ENCODE measurements at places on chromosomes 4 and X.

- no peak for DNase-seq
Observed at GRCh38 chr4:132767901-132768300, 381.2 kb upstream of the PCDH10 start.

DNA sequence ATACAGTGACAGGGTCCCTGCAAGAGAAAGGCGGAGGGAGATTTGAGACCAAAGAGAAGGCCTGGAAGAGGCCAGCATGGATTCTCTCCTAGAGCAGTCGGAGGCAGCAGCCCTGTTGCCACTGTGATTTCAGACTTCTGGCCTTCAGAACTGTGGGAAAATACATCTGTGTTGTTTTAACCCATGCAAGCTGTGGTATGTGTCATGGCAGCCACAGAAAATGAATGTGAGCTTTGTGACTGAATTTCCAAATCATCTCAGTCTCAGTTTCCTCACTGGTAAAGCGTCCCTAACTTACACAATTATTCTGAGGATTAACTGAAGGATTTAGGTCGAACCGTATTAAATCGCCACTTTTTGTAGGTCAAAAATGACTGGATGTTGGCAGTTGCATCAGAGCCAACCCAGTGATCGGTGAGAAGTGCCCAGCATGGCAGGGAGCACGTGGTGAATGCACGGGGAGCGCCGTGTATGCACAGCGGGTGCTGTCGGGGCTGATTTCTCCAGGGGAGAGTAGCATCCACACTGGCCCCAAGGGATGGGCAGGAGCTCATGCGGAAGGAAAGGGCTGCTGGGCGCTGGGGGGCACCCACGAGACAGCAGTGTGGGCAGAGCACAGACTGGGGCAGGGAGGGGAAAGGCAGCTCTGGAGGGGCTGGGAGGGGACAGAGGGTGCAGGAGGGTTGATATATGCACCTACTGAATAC is 23.8 kb upstream of the NSG1 start:
- no peak for DNase-seq

DNA sequence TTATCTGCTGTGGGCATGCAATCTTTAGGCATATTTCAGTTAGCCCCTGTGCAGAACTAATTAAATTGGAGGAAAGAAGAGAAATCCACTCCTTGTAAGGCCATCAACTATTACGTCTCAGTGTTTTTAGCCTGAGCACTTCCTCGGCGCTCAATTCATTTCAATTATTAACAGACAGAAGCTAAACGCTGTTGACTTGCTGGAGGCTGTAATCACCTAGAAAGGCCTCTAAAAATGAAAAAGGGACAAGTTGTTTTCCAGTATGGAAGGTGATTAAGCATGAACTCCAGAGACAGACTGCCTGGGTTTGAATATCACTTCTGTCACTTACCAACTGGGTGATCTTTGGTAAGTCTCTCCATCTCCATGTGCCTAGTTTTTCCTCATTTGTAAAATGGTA is 59.6 kb downstream of the LEF1 start:
- no peak for DNase-seq

DNA sequence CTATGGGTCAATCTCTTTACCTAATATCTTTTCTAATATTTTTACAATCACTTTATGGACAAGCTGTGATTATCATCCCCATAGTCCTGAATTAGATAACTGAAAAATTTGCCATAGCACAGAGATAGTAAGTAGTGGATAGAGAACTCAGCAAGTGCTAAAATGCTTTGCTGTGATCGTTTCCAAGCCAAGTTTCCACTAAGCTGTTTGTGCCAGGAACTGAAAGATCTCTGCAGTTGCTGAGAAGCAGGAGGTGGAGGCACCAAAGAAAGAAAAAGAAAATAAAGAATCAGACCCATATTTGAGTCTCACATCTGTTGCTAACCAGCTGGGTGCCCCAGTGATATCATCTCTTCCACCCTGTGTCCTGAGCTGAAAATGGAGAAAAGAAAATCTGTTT is 605.6 kb upstream of the BOD1L1 start:
- DNase-seq, result no peak

DNA sequence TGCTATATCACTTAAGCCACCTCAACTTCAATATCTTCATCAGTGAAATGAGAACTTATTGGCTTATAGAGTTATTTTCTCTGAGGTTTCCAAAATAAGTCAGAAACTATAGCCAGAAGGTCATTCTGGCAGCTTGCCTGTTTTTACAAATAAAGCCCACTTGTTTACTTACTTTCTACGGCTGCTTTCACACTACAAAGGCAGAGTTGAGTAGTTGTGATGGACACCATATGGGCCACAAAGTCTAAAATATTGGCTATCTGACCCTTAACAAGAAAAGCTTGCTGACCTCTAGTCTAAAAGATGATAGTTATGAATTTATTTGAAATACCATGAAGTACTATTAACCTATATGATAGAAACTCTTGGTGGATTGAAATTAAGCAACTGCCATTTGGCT is 67.3 kb upstream of the ATOH1 start:
- DNase-seq, result no peak

Data from activated naive CD4-positive, alpha-beta T cell treated with Interleukin-2 at 50 U/mL for 16 hours (primary cell).